ENCODE measurements at places on chromosomes 5 and 9. TPM values are rescaled to one million over a fixed set of nuclear protein-coding genes. Genes with fewer than 3 reads are reported as not detected.

Gene RAB3C
- not detected for total RNA-seq

Gene C5orf52
- 0.42 TPM for total RNA-seq

Gene DDX4
- 0.19 TPM for total RNA-seq

DNA sequence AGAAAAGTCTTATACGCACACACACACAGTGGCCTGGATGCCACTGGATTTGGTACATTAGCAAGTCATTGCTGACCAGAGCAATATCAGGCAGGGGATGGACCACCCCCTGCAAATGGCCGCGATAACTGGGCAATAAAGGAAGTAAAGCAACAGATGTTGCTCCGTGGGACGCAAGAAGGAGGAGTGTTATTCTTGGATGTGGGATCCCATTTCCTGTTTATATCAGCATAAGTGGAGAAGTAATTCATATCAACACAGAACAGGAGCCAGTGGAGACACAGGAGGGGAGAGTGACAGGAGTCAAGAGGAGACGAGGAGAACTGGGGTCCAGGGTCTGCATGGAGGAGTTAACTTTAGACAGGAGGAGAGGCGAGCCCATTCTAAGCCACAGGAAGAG is 18.4 kb downstream of the RUFY1 start:
- H3K27me3 ChIP-seq, result no peaks in the 10 kb centered on the region
- H3K36me3 ChIP-seq, result peaks cover 38% of the 10 kb centered on the region
- H3K4me3 ChIP-seq, result no peak overlapping the region
- no peak overlapping the region for H3K27ac ChIP-seq

- H3K27ac ChIP-seq, result no peak overlapping the region
- no peaks in the 10 kb centered on the region for H3K27me3 ChIP-seq
- no peak overlapping the region for H3K4me3 ChIP-seq
- peak; percentile 73 for DNase-seq
Measured at GRCh38 chr9:116494815-116495634, 192.1 kb upstream of the TRIM32 start.

DNA sequence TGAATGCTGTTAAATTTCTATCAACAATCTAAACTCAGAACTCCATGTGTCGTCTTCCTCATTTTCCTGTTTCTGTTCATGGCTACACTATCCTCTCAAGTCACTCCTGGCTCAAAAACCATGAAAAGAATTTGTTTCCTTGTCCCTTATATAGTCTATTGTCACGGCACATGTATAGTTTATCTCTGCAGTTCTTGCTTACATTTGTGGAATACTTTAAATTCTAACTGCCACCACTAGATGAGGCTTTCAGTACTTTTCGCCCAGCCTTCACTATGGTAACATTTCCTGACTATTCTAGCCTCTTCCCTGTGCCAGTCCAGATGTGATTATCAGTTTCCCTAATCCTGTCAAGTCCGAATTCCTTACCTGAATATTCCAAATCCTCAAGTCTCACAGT is 34.6 kb downstream of the PKD2L2 start:
- no peaks in the 10 kb centered on the region for H3K27me3 ChIP-seq
- no peak for DNase-seq
- H3K4me3 ChIP-seq, result no peak overlapping the region
- peaks cover under 1% of the 10 kb centered on the region for H3K36me3 ChIP-seq

DNA sequence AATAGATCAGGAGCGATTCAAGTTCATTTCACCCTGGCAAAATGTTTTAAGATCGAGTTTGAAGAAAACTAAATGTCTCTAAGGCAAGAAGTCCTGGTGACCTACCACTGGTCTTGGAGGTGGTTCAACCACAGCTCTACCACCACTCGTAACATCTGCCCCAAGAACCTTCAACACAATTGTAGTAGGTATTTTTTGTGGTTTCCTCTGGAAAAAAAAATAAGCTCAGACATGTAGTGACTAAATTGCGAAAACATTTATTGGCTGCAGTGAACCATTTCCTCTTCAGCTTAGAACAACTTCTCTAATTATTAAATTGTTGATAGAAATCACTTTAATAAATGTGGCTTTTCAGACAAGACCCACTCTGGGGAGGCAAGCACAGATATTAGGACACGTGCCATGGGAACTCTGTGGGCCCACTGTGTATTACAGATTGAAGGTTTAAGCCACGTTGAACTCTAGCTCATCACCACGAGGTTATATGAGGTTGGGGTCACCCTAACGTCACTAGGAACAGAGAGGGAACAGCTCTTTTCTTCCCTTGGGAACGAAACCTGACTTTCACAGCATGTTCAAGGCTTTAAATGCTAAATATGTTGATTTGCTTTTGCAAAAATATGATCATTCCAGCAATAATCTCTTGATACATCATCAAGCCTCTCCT is 142.9 kb downstream of the HSD17B3 start:
- DNase-seq, result no peak
- H3K36me3 ChIP-seq, result no peaks in the 10 kb centered on the region
- peak overlapping the region; percentile 6 for H3K27ac ChIP-seq
- no peak overlapping the region for H3K4me3 ChIP-seq

GRCh38 chr5:121462441-121462840 is 389.2 kb upstream of the FTMT start:
- no peaks in the 10 kb centered on the region for H3K4me1 ChIP-seq
- no peak overlapping the region for H3K27ac ChIP-seq
- no peak for DNase-seq
- H3K27me3 ChIP-seq, result no peaks in the 10 kb centered on the region
- no peak overlapping the region for H3K4me3 ChIP-seq

All from activated CD4-positive, alpha-beta T cell treated with anti-CD3 and anti-CD28 coated beads, Interleukin-2, amount 10 ng/mL, durations not matched to agents 24 days and 14 days (primary cell).